Ovary (tissue), 10 donors: ENCODE measurements at places on chromosomes 5 and 9. TPM values are rescaled to one million over a fixed set of nuclear protein-coding genes. Genes with fewer than 3 reads are reported as not detected.

ASS1 gene
- 100 TPM for total RNA-seq

LVRN gene
- total RNA-seq = 4.6 TPM

ELOVL7 gene
- 1.2 TPM for total RNA-seq

HK3 gene
- 3.4 TPM for total RNA-seq

PNPLA7 gene
- total RNA-seq = 9.8 TPM

CMBL gene
- 56.9 TPM for total RNA-seq

DNA sequence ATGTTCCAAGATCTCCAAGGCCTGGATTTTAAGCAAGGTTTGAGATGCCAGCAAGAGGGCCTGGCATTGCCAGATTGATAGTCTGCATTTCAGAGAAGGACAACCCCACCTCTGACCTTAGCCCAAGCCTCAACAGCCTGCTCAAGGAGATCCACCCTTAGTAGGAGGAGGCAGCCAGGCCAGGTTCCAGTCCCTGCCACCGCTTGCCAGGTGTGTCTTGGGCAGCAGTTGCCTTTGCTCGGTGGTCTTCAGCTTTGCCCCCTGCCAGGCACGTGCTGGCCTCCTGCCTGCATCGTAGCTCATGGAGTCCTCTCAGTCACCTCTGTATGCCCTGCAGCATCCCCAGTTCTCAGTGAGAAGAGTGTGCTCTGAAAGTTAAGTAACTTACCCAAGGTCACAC lies 134.2 kb downstream of the KCNIP1 start:
- DNase-seq = no peak

DNA sequence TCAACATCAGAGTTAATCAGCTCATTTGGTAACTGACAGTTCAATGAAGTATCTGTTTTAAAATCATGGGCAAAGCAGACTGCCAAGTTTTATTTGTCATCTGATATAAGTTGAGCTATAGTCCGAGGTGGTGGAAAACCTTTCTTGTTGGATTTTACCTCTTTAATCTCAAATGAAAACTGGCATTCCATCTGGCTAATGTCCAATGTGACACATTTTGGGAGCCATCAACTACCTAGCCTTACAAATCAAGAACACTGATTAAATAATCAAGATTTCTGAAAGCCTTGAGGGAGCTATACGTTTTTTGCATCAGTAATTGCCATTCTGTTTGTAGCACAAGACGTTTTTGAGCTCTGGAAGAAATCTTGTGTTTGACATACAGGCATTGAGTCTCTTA lies 1380.5 kb upstream of the WWC1 start:
- no peak for DNase-seq

- no peak for DNase-seq
Measured at GRCh38 chr5:14720236-14720923, 55.9 kb downstream of the OTULIN start.

- no peak for DNase-seq
Measured at GRCh38 chr5:2417301-2417700, 334.2 kb downstream of the IRX2 start.

DNA sequence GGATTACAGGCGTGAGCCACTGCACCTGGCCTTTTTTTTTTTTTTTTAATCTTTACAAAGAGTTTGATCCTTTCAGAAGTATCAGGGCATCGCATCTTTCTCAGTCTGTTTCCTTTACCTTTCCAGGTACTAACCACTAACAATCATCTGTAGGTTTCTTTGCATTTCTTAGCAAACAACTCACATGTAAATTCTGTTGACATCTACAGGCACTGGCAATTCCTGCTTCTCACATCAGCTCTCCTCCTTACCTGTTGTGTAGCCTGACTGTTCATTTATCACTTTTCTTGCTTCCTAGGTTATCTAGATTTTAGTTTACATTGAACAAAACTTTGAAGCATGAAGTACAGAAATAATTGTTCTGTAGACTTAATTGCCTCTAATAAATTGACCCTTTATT lies 27.5 kb upstream of the VPS13A start:
- DNase-seq = no peak

DNA sequence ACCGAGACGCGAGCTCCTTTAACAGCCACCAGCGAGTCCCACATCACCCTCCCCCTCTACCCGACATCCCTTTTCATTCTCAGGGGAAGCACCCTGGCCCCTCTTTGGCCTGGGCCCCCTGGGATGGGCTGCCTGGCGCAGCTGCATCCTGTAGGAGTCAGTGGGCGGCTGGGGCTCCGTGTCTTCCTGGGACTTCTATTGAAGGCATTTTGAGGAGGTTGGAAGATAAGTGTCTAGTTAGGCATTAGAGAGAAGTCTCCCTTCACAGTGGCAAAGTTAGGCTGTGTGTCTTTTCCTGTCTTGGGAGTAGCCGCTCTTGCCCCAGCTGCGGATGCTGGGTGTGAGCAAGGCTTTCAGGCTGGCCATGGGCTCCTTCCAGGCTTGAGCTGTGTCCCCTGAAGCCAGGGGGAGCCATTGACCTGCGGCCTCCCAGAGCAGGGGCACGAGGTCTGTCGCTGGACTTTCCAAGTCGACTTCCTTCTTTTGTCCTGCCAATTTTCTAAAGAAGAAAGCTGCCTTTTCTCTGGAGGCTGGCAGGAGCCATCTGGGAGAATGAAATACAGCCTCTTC lies 18.6 kb upstream of the NKD2 start:
- DNase-seq = no peak

GRCh38 chr5:174155706-174156105 lies 110.2 kb downstream of the NSG2 start:
- DNase-seq = no peak
